ENCODE measurements at places on chromosomes 6 and 20.

- DNase-seq: no peak
Measured at GRCh38 chr6:137490961-137491360, 3.2 kb downstream of the OLIG3 start.

DNA sequence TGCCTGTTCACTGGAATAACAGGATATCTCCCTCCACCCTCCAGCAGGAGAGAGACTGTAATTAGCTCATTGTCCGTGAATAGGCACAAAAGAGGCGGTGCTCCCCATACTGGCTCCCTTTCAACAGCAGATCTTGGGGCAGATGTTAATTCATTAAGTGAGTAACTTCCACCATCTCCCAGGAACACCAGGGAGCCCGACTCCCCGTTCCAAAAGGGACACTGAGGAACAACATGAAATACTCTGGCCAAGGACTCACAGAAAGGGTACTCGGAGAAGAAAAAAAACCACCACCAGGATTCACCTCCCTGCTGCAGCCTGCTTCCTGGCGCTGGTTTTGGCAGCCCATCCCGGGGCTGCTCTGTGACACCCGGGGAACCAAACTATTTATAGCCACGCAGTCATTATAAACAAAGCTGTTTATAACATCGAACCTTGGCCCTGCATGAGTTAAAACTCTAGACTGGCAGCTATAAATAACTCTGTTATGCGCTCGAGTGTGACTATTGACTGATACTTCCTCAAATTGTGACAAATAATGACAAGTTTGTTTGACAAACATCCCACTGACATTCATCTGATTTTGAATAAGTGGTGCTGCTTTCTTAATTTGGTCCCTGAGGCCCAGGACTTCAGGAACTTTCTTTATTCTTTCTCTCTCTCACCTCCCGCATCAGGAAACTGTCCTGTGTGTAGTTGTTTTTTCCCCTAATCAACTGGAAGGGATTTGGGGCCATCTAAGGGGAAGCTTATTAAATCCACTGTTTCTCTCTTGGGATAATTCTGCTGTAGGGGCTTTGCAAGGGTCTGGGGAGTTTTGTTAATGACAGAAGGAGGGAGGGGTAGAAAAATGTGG, 521.6 kb downstream of the CD83 start:
- DNase-seq: no peak

GRCh38 chr6:6926856-6927255, 180.9 kb upstream of the RREB1 start:
- no peak for DNase-seq

DNA sequence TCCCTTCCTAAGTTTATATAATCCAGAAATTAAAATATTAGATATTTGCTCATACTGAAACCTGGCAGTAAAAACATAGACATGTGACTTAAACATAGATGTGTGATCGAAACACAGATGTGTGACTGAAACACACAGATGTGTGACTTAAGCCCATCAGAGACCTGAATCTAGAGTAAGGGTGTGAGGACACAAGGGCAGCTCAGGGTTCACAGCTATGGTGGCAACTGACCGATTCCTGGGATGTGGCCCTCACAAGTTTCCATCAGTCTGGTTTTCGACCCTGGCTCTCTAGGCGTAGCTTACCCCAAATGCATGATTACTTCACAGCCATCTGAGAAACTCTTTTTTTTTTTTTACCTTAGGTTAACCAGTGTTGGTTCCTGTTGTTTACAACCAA, 137.0 kb downstream of the NRN1 start:
- DNase-seq: no peak

DNA sequence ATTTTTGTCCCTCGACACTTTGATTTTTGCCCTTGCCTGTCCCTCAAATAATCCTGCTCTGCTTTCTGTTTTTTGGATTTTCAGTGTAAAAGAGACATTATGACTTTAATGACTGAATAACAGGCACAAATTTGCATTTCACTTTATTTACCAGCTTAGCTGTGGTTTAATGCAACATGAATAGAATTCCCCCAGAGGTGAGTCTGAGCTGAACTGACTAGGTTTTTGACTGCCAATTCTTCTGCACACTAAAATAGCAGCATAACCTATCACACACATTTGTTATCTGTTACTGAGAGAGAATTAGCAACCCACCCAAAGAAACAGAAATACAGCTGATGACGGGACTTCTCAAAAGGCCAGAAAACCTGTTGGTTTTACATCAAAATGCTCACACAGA, 3.9 kb upstream of the RBM24 start:
- DNase-seq: no peak

DNA sequence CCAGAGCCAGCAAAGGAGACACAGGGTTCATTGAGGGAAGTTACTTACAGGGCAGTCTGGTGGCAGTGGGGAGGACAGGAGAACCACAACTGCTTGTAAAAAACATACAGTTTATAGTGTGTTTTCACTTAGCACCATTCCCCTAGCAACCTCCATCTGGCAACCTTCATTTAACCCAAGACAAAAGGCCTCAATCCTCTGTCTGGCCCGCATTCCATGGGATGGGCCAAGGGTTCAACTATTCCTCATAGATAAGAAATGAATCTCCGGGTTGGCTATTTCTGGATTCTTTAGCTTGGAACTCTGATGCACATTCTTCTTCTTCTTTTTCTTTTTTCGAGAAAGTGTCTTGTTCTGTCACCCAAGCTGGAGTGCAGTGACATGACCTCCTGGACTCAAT, 26.3 kb upstream of the FYN start:
- no peak for DNase-seq

DNA sequence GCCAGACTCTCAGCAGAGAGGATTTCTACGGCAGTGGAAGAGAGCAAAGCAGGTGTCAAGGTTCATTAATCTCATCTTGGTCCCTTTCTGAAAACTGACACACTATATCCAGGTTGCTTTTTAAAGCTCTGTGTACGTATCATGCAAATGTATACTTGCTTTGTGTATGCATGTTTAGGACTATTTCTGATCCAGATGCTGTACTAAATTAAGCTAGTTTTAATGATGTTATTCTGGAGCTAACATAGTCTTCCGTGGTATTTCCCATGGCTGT, 59.2 kb upstream of the SNX9 start:
- no peak for DNase-seq

DNA sequence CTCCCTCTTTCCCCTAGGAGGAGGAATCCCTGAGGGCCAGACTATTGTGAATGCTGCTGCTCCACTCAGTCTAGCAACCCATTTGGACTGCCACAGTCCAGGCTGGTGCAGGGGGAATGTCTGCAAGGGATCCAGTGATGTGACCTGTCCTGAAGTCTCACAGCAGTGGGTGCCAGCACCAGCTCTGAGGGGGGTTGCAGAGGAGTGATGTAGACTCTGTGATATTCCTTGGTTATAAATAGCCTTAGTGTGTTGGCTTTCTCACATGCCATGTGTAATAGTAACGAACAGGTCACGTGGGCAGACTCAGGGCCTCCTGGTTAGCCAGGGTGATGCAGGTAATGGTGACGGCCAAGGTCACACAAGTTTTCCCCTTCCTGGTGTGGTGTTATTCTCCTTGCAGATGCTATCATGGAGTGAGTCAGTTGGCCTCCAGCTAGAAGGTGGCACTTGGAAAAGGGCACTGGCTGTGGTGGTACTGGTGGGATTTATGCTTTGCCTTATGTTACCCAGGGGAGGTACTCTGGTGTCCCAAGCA, 404.4 kb downstream of the UTRN start:
- DNase-seq: no peak

DNA sequence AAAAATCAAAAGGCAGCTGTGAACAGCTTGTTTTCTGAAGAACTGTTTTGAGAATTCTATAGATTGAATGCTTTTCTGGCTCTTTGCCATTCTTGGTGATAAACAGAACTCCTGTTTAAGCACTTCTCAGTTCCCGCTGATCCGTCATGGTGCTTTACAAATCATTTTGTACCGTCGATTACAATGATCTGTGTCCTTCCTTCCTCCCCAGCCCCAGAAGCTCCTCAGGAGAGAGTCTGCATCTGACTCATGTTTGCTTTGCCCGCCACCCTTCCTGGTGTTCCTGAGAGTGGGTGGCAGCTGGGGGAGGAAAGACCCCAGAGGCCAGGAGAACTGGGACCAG, 538.6 kb upstream of the MARCKS start:
- peak; percentile 44 for DNase-seq

- no peak for DNase-seq
Measured at GRCh38 chr6:24778121-24778520, 3.4 kb downstream of the GMNN start.

DNA sequence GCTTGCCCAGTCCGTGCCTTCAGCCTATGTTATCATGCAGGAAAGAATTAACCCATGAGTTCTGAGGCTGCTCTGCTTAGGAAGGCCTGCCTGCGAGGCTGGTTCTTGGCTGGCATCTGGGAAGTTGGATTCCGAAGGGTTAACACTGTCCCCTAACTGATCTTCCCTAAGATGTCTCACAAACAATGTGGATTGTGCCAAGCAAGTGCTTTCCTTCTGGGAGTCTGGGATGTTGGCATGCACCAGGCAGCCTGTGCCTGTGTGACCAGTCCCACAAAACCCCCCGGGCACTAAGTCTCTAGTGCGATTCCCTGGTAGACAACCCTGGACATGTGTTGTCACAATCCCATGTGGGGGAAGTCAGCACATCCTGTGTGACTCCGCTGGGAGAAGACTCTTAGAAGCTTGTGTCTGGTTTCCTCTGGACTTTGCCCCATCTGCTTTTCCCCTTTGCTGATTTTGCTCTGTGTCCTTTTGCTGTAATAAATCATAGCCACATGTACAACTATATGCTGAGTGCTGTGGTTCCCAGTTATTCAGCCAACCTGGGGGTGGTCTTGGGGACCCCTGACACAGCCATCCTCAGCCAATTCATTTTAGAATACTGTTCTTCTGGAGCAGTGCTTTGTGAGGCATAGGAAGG, 83.8 kb downstream of the SLC22A23 start:
- no peak for DNase-seq

DNA sequence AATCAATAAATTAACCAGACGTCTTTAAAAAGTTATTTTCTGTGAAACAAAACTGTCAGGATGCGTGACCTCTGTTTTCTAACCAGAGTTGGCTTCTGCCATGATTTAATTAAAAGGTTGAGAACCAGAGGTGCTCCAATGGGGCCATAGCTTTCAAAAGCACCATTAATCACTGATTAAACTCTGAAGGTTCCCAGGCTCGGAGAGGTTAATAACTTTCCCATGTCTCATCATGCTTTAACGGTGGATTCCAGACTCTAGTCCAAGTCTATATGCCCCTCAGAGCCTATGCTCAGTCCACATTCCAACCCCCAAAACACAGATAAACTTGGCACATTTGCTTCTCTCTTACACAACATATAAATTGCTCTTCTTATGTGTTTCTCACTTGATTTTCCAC, 95.5 kb downstream of the SNAP91 start:
- DNase-seq: no peak

DNA sequence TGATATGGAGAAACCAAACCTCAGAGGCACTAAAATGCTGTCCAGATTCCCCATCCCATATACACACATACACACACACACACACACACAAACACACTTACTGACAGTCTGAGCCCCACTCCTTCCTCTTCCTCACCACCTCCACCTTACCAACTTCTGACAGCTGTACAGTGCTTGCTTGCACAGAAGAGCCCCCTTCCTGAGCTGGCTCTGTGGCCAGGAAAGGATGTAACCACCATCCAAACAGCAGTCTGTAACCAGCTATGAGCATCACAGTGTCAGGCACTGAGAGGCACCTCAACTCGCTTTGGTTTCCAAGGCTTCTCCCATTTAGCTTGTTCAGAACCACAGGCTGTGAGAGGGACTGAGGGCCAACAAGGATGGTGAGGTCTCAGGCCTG, 5.9 kb upstream of the C6orf136 start:
- DNase-seq: no peak

DNA sequence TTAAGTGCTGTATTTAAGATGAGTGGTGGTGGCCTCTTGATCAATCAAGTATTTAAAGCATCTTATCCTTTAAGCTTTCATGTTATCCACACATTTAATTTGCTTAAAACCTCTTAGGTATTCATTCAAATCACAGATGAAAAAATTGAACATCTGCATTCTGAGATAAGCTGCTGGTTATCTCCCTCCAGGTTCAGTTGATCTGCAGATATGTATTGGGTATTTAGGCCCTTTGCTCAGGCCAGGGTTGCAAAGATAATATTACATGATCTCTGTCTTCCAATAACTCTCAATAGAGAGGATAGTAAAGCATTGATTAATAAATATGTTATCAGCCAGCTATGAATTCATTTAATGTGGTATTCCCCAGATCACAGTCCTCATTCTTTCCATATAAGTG, 45.9 kb downstream of the RPS12 start:
- no peak for DNase-seq

DNA sequence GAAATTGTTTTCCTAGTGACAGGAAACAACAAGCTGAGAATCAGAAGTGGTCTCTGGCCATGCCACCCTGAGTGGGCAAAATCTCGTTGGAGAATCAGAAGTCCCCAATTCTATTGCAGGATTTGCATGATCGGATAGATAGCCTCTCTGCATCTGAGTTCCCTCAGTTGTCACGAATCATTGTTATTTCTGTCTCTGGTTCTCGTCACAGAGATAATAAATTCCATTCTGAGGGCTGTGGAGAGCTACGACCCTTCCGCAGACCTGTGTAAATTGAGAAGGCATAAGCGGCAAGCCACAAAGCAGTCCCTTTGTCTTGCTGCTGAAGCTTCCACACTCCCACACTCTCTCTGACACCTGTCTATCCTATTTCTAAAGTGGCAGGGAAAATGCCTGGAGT, 102.4 kb upstream of the CNR1 start:
- DNase-seq: no peak

GRCh38 chr6:25278914-25279747, at the start of gene CARMIL1:
CARMIL1 (plus strand) TSS chr6:25279374; CDS start chr6:25279796, 422 bp downstream.
- no peak for DNase-seq

DNA sequence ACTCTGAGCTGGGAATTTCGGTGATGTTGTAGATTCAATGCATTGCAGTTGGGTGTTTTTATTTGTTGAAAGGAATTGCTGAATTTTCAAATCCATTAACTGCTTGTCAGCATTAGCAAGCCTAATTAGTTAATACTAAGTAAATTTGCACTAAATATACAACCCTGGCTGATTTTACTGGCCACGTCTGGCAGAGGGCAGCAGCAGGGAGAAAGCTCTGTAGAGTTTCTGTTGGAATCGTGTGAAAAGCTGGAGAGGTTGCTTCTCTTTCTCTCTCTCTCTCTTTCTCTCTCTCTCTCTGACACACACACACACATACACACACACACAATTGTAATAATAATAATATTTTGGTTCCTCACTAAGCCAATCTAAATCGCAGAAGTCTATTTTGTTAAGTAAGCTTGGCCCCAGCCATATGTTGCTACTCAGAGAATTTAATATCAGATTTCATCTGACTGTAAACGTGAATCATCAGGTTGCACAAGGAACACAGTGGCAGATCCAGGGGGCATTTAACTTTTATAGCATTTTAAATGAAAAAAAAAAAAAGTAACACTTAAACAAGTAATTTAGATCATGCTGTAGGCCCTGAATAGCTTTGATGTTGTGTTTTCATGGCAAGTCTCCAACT, 289.5 kb downstream of the ESR1 start:
- DNase-seq: peak; percentile 48

GRCh38 chr6:50112981-50113857, 63.5 kb upstream of the DEFB112 start:
- no peak for DNase-seq

GRCh38 chr6:133432021-133432989, 191.1 kb downstream of the EYA4 start:
- DNase-seq: no peak

GRCh38 chr6:136644597-136644952, 94.4 kb upstream of the MAP7 start:
- DNase-seq: no peak

GRCh38 chr6:34249469-34250261, 859 bp upstream of the SMIM29 start:
- DNase-seq: no peak

Data from SK-N-MC (cell line).